ENCODE measurements at places on chromosomes 3 and 15.

DNA sequence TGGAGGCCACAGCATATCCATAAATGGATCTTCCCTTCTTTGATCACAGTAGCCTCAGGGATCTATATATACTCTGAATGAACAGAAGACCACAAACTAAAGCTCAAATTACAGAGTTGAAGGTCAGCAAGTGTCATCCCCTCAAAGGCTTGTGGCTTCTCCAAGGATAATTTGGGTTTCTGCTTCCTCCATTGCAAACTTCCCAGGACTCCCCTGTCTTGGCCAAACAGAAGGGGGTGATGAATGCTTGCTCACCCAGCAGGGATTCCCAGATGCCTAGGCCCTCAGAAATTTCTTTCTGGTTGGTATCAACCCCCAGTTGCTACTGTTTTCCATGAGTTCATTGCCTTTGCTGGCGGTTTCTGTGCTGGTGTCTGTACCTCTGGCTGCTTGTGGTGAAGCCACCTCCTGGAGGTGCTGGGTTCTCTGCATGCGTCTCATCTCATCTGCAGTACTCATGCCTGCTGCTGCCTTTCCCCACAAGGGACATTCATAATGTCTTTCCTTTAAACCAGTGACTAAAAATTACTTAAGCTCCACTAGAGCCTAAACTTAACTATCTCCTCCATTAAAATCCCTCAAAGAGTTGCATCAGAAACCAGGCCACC is 17.7 kb downstream of the ENTPD3 start:
- no peak for DNase-seq

DNA sequence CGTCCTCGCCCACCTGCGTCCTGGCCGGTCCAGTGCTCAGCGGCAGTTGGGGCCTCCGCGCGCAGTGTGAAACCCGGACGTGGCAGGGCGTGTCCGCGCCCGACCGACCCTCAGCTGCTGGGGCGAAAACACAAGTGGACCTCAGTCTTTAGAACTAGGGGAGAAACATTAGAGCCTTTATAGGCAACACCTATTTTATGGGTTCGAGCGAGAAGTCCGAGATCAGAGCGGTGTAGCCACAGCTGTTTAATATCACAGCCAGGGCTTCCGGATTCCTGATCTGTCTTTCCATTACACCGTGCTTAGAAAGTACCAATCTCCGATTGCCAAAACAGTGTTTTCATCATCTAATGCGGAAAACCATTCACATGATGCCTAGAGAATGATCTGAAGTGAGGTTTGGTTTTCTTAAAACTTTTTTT is 506 bp downstream of the RAD51 start:
- DNase-seq: no peak

DNA sequence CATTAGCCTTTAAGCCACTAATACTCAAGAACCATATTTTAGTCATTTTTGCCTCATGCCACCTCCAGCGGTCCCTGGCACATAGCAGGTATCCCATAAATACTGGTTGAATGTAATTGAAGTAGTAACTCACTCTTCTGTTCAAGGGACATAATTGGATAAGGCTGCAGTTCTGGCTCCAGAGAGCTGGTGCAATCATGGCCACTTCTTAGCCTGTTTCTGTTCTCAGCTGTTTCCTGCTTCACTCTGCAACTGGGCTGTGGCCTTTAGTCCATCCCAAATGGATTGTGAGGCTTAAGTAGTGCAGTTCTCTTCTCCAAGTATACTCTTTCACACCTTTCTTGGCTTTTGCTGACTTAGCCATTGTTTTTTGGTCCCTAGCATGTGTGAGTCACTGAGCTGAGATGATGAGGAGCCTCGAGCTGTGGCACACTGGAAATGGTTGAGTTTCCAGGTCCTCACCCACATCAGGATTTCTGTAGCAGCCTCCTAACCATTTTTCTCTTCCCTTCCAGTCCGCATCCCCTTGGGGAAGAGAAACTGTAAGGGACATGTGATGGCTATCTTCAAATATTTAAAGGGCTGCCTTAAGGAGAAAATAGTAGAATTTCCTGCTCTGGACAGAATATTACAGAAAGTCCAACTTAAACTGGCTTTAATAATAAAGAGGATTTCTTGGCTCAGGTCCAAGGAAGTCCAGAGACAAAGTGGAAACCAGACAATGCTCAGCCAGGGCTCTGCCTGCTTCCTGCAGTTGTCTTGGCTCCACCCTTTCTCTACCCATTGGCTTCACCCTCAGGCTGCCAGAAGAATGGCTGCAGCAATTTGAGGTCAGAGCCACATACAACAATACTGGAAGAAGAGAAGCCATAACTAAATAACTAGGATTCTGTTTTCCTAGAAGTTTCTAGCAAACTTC is 305.4 kb upstream of the ROPN1 start:
- DNase-seq: no peak

GRCh38 chr3:53774414-53774813 is 71.8 kb downstream of the CHDH start:
- no peak for DNase-seq

- peak; percentile 11 for DNase-seq
These were observed 30.5 kb downstream of the RFTN1 start for GRCh38 chr3:16482770-16483531.

DNA sequence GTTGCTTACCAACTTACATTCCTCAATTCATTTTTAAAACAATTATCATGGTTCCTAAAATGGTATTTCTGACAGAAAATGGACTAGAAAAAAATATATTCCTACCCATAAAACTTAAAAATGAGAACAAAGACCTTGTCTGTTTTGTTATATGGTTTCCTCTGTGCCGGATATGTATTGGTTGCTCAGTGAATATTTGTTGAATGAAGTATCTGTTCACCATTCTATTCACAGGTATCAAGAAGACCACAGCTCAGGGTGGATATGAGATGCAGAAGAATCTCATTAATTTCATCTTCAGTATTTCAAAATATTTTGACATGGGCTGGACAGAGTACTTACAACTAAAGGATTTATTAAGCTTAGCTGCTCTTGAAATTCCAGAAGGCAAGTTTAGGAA is 58.1 kb downstream of the TUSC7 start:
- no peak for DNase-seq

GRCh38 chr15:68227643-68228142 is 1.8 kb downstream of the CLN6 start:
- no peak for DNase-seq

DNA sequence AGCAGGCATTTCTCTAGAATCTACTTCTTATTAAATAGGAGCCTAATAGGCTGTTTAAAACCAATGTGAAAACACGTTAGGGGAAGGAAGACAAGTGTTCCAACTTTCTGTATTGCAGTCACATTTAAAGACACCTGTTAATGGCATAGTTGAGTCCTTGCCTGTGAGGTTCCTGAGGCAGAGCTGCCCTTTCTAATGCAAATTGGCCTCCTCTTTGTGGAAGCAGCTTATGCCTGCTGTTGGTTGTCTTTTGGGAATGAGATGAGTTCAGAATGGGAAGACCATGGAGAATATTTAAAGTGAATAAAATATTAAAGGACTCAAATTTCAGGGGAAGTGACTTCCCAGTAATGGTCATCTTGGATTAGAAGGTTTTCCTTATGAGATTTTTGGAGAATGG is 51.2 kb downstream of the NEK11 start:
- no peak for DNase-seq

GRCh38 chr15:99480016-99480810 is 85.6 kb upstream of the MEF2A start:
- no peak for DNase-seq

GRCh38 chr3:14563946-14564539 is 23.9 kb upstream of the GRIP2 start:
- DNase-seq: no peak

- no peak for DNase-seq
These were observed 103.2 kb upstream of the BNIP2 start for GRCh38 chr15:59792359-59792758.

DNA sequence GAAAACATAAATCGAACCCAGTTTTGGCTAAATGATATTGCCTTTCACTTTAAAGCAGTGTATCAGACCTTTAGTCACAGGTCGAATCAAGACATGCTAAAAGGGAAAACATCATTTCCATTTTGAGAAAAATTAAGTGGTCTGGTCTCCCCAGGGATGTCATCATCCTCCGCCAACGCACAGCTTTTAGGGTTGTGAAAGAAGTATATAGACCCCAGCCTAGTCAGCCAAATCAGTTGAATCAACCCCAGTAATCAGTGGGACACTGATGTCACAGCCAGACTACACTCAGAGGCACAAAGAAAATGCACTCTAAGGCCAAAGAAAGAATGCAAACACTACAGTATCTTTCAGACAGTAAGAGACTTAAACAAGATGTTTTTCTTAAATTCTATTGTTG is 187.4 kb downstream of the ZIC4 start:
- no peak for DNase-seq

DNA sequence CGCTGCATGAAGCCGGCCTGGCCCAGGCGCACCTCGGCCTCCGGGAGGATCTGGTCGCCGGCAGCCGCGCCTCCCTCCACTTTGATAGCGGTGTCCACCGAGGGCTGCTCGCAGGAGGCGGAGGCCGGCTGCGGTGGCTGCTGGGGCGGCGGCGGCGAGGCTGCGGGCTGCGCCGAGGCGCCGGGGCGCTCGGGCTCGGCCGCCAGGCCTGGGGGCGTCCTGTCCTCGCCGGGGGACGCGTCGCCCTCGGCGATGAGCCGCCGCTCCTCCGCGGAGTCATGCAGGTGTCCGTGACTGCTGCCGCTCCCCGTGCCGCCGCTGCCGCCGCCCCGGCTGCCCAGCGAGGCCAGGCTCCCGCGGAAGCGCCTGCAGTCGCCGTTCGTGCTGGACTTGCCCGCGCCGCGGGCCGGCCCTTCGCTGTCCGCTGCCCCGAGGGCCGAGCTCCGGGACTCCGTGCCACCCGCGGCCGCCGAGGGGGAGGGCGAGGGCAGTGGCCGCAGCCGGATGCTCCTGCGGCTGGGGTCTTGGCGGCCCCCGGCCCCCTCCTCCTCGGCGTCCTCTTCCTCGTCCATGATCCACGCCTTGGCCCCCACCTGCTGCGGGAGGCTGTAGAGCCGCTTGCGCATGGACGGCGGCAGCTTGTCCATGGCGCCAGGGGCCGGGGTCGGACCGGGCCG is 996 bp downstream of the HCN4 start:
- no peak for DNase-seq

DNA sequence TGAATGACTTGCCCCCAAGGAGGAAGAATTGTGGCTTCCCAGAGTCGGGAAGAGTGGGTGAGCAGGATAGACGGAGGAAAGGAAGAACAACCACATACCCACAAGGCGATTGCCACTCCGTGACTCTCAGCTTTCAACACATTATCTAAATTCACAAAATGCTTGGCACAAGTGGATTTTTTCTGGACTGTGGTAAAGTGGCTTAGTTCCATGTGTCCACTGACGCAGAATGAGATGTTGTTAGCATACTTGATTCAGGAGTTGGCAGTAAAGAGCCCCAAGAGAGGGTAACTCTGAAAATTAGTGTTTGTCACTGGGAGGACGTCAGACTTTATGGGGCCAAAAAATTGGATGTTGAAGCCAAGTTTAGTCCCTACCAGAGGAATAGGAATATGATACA is 198.8 kb upstream of the CTNNB1 start:
- no peak for DNase-seq

- no peak for DNase-seq
These were observed 282.5 kb upstream of the TRIM42 start for GRCh38 chr3:140395134-140396075.

- DNase-seq: no peak
These were observed 1.7 kb downstream of the ATG7 start for GRCh38 chr3:11273891-11274291.

GRCh38 chr3:49869525-49870126 is at the start of gene CAMKV:
Gene CAMKV, minus strand, starts transcription at chr3:49869906. Its CDS starts 7,518 bp downstream, at chr3:49862388.
- DNase-seq: peak; percentile 32

GRCh38 chr3:98445949-98446406 is 17.0 kb upstream of the OR5K1 start:
- DNase-seq: no peak

DNA sequence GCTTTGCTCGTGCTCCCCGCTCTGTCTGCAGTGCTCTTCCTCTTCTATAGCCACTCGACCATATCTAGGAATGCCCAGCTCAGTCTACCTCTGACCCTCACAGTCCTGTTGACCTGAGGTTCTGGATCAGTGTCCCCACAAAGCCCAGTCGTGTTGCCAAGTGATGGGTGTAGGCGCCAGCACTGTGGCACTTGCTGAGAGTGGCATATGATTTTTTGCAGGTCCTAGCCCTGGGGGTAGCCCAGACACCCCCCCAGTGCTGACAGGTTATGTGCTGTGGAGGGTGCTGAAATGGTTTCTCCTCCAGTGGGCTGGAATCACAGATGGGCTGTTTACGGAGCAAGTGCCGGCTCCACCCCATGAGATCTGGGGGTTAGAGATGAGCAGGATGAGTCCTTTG is 32.5 kb downstream of the ACAD9 start:
- no peak for DNase-seq

DNA sequence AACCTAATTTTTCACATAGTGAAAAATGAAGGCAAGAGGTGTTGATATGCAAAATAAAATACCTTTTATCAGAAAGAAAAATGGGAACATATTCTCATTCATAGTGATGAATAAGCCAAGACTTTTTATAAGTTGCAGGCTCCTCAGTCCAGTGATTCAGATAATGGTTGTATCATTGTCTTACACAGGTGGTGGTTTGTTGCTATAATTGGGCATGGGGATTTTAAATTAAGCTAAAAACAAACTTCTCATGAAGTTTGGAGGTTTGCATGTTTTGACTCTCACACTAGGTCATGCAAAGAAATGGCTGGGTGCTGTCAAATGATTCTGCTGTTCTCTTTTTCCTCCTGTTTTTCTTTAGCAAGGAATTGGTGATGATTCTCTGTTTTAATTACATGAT is 60.8 kb upstream of the SKIL start:
- no peak for DNase-seq

GRCh38 chr15:88389120-88389519 is 78.1 kb downstream of the MRPL46 start:
- DNase-seq: no peak

DNA sequence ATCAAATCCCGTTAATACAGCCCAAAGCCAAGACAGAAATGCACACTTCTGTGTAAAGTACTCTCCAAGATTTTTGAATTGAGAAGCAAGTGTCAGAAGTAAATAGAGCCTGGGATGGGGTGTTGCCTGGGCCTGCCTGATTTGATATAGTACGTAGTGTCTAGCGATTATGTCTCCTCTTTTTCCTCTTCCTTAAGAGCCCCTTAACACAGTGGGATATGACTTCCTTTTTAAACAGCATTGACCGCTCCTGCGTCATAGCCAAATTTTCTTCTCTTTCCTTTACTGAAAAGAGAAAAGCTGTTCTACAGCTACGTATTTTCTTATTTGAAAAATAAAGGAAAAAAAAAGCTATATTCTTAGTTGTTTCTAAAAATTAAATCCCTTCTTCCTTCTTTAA is 97.7 kb downstream of the PLCL2 start:
- DNase-seq: no peak

DNA sequence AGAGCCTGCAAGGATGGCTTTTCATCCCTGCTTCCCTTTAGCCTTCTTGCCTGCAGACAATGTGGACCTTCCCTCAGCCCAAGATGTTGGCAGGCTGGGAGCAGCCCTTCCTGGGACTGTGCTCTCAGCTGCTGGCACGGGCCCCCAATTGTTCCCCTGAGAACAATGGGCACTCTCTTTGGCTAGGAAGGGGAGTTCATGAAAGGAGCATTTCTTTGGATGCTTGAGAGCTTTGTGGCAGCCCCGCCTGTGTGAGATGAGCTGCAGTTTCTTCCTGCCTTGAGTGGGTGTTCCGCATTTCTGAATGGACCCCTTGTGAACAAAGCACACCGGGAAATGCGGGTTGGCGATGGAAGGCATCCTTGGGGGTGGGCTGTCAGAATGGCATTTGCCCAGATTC is 35.0 kb upstream of the BSN start:
- DNase-seq: no peak

- no peak for DNase-seq
These were observed 41.7 kb upstream of the MYO5C start for GRCh38 chr15:52337198-52337853.

- no peak for DNase-seq
These were observed 27.2 kb upstream of the PIGZ start for GRCh38 chr3:196995646-196996355.

GRCh38 chr15:63050731-63051155 is 8.2 kb downstream of the TPM1 start:
- DNase-seq: no peak
